ENCODE measurements at places on chromosomes 13 and 19.

- no peak for DNase-seq
Measured at GRCh38 chr19:30330266-30330665, 41.9 kb upstream of the ZNF536 start.

- peak; percentile 53 for DNase-seq
Measured at GRCh38 chr19:29845574-29846176, 33.9 kb downstream of the CCNE1 start.

DNA sequence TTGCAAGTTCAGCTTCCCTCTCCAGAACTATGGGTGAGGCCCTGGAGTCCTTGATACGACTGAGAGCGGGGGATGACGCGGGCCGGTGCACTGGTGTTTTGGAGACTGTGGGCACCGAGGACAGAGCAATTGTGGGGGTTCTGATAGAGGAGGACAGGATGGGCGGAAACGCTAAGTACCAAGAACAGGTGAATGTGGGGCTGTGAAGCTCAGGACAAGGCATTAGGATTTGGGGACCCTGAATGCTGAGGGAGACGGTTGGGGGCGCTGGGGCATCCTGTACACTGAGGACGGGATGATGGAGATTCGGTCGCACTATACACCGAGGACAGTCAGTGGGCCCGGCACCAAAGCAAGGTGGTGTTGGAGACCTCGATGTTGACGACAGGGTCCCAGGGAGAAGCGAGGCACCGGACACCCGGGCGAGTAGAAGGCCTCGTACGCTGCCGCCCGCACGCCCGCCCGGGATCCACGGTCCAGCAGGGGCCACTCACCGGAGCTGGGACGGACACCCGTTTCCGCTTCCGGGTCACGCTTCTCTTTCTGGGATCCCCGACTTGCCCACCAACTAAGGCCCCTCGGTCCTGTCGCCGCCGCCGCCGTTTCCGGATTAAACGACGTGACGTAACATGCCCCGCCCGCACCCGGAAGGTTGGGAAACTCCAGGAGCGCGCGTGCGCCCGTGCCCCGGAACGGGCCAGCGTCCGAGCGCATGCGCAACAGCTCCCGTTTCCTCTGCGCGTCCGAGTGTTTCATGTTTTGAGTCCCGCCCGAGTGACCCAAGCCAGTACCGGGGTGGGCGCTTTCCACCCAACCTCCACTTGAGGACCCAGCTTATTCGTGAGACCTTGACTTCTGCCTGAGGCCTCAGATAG lies at the start of gene CHMP2A:
Gene CHMP2A, minus strand, starts transcription at position 612 of the 875 bp plus-strand sequence. CDS start 893 bp downstream, outside the sequence.
- peak; percentile 99 for DNase-seq

DNA sequence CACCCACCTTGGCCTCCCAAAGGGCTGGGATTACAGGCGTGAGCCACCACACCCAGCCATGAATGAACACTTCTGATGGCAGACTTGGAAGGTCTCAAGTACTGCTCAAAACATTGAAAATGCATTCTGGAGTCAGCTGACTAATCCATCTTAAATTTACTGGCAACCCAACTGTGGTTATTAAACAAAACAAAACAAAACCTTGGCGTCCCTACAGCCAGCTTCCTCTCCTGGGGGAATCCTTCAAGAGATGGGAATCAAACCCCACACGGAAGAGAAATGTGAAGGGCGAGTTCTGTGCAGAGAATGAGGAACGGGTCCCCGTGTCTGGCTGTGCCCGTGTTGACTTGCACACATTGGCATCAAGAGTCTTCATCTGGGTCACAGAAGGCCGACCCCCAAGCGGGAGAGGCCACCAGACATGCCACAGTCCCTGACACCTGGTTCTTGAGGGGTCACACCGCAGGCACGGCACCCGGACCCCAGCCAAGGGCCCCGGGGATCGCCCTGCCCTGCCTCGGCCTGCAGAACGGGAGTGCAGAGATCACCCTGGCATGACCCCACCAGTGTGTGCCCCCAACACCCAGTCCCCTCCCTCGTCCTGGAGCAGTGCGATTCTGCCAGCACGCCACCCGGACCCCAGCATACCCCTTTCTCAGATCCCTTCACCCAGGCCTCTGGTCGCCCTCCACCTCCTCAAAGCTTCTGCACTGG lies 3.2 kb downstream of the MAP2K2 start:
- no peak for DNase-seq

DNA sequence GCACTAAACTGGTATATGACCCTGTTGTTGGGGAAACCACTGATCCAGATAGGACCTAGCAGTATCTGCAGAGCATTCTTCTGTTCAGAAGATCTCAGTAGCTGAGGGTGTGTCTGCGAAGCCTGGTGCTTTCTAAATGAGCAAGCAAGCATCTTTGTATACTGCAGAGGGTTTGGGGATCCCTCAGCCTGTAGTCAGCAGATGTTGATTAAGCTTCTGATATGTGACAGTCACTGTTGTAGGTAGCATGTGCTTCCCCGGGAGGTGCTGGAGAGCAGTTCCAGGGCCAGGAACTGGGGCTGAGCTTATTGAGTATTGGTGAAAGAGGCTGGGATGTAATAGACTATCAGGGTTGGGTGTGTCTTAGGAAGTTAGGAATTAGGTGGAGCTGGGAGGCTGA lies 1.5 kb downstream of the SCAF1 start:
- no peak for DNase-seq

- DNase-seq: no peak
Measured at GRCh38 chr19:5935473-5936291, 21.6 kb downstream of the CAPS start.

- DNase-seq: no peak
Measured at GRCh38 chr19:47020992-47021496, 1.4 kb downstream of the NPAS1 start.

DNA sequence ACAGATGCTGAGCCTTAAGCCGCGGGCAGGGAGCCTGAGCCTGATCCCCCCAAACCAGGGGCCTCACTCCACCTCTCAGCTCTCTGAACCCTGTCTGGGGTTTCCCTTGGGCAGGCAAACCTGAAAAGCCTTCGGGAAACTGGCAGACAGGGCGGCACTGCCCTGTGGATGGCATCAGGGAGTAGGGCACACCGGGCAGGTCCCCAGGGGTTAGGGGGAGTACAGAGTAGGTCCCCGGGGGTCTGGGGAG lies 9.7 kb downstream of the MKNK2 start:
- no peak for DNase-seq

Data from posterior cingulate gyrus (tissue), 11 donors.